ENCODE measurements at places on chromosomes 16 and 17.

DNA sequence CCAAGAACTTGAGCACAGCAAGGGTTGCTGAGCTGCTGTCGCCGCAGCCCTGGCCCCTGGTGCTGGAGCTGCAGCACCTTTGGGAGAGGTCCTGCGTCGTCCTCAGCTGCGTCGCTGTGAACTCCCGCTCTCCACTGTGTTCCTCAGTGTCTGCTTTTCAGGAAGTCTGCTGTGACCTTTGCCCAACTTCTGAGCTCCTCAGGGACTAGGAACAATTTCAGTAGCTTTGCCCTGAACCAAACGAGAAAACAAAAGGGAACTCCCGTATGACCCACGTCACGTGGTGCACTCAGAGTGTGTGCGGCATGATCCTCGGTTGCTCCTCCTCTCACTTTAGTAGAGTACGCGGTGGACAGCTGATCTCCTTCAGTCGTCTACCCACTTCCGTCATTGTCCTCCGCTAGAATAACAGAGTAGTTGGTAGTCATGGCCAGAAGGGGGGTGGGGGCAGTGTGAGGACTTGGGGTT, 44.2 kb downstream of the WDR45B start:
- no peak for DNase-seq

GRCh38 chr17:59762049-59762823, 54.8 kb downstream of the VMP1 start:
- DNase-seq = no peak

- no peak for DNase-seq
These were observed 44.7 kb downstream of the CMTM3 start for GRCh38 chr16:66649167-66649566.

DNA sequence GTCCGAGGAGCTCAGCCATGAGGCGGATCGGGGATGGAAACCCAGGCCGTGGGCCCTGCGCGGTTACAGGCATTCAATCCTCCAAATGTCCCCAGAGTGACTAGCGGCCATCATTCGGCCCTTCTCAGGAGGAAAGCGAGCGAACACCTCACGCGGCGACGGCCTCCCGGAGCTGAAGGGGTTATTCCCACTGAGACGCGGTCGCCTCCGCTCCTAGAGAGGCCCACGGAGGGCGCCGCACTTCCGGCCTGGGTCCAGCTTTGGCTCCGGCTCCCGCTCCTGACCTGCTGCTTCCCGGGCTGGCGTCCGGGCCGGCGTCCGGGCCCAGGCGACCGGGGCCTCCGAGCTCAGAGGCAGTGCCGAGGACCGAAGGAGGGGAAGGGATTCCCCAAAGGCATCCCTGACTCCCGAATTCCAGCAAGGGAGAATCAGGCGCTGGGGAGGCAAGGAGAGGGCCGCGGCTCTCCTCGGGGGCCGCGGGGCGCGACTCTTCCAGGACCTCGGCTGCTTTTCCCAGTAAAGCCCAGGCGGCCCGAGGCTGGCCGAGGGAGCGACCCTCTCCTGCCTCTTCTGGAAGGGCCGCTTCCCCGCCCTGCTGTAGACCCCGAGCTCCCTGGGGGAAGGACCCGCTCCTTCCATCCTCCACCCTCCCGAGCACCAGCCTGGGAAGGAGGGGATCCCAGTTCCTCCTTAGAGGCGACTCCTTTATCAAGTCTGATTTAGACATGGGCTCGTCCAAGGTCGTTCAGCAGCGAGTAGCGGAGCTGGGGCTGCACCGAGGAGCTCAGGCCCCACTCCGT, 18.6 kb upstream of the ZNF629 start:
- no peak for DNase-seq

DNA sequence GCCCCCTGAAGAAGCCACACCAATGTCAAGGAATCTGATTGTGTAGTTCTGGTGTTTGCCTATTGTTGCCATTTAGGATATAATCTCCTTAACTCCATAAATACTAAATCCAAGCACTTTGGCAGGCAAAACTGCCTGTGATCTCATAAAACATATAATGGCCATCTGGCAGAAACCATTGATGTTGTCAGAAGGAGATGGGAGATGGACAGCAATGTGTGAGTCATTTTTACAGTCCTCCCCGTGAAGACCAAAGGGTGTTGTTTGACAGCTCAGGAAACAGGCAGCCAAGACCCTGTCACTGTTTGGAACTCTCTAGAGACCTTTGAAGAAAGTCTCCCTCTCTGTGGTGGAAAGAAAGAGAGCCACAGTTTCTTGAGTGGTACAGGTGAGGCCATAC, 454.1 kb downstream of the HS3ST3B1 start:
- DNase-seq = no peak

DNA sequence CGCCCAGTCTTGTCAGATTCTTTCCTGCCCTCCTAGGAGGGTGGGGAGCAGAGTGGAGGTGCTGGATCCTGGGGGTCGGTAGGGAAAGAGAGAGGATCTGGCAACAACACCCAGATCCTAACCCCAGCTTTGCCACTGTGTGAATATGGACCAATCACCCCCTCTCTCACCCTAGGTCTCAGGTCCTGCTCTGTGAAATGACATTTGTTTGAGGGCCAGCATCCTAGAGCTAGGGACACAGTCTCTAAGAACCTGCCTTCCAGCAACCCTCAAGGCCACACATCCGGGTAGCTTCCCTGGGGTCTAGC, 28.4 kb upstream of the MAP3K14 start:
- no peak for DNase-seq

GRCh38 chr17:71535321-71535720, 585.5 kb upstream of the SOX9 start:
- no peak for DNase-seq

GRCh38 chr16:70378869-70379493, 32.3 kb downstream of the DDX19A start:
- DNase-seq = no peak

DNA sequence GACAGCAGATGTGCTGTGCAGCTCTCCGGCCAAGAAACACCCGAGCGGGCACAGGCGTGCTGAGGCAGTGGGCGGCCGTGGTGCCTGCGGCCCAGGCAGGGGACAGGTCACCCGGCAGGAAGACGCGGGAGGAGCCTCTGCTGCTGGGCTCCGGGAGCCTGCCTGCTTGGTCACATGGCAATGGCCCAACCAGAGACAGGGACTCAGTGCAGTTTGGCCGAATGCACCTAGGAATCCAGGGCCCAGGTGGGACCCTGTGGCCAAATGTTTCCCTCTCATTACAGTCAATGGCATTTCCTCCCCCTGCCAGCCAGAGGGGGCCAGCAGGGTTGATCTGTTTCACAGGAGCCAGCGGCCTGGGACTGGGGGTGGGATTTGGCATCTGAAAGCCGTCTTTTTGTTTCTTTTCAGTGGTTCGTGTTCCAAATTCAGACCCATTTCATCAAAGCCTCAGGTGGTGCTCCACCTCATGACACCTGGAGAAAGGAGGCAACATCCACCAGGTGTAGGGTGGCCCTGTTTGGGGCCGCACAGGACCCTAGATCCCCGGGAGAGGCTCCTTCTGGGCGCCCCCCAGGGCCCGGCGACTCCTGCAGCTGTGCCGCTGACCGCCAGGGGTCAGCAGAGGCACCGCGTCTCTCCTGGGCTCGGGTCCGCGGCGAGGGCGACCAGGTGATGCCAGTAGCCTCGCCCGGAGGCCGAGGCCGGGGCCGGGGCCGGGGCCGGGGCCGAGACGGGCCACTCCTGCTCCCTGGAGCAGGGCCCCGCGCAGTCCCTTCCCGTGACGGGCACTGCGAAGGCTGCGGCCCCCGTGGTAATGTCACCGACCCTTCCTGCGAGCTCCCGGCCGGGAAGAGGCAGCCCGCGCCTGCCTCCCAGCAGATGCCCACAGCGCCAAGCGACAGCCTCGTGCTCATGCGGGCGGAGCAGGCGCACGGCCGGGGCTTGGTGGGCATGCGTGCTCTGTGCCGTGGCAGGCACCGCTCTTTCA, 118.5 kb downstream of the C16orf78 start:
- no peak for DNase-seq

- no peak for DNase-seq
These were observed 2.3 kb upstream of the P2RX1 start for GRCh38 chr17:3918372-3919122.

All from cortex of kidney (tissue), 1 donor.